ENCODE measurements at places on chromosomes 6 and 20. TPM values are rescaled to one million over a fixed set of nuclear protein-coding genes. Genes with fewer than 3 reads are reported as not detected.

DNA sequence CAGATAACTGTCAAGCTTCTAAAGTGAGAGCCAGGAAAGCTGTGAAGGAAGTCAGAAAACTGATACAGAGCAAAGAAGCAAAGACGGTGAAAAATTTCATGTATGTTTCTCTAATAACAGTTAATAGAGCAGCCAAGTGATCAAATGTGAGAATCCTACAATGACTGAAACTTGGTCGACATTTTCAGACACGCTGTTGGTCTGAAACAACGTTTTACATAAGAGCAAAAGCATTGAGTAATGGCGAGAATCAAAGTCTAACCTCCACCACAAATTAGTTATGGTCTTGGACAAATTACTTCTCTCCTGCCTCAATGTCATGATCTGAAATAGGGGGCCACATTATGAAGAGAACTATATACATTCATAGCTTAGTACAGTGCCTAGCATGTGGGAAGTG, 3.3 kb downstream of the MKKS start:
- no peaks in the 10 kb centered on the region for H3K27me3 ChIP-seq
- peaks cover 7% of the 10 kb centered on the region for H3K36me3 ChIP-seq
- no peak overlapping the region for H3K4me3 ChIP-seq
- H3K4me1 ChIP-seq = peaks cover 19% of the 10 kb centered on the region
- no peak overlapping the region for H3K27ac ChIP-seq

MUCL3 gene
- total RNA-seq = not detected

DNA sequence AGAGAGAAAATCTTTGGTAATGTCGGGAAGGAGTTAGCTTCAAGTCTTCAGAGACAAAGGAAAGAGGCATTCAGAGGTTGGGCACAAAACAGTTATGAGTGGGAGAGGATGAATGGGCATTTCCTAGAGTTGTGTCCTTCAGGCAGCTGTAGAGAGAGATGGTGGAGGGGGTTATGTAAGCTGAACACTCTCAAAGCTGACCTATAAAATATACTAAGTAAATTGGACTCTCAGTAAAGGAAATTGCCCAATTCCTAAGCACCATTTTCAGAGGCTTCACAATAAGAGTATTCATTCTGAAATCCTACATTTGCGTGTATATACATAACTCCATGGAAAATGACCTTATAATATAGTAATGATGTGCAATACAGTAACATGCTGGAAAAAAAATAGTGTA, 161.2 kb downstream of the KCNQ5 start:
- no peak for DNase-seq
- no peak overlapping the region for H3K4me3 ChIP-seq

DNA sequence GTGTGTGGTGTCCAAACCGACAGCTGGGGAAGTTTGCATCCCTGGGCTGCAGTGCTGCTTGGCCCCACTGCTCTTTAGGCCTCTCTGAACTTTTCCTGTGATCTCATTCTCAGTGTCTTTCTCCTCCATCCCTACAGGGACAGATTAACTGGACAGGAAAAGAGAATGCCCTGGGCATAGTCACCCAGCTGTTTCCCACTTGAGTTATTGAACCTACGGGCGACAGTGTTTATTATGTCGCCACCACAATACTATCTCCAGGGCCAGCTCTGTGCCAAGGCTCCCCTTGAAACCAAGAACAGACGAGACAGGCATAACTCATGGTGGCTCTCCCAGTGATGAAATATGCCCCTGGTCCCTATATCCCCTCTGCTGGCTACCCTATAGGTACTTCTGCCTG, 147.8 kb upstream of the EPHA7 start:
- H3K36me3 ChIP-seq = no peaks in the 10 kb centered on the region
- no peaks in the 10 kb centered on the region for H3K4me1 ChIP-seq
- H3K27me3 ChIP-seq = no peaks in the 10 kb centered on the region

SLC16A10 gene
- total RNA-seq = 13.8 TPM

Data from CD4-positive, alpha-beta T cell (primary cell).